ENCODE measurements at places on chromosomes 7 and 10.

- DNase-seq = no peak
Observed at GRCh38 chr10:35769795-35770194, 127.7 kb upstream of the FZD8 start.

DNA sequence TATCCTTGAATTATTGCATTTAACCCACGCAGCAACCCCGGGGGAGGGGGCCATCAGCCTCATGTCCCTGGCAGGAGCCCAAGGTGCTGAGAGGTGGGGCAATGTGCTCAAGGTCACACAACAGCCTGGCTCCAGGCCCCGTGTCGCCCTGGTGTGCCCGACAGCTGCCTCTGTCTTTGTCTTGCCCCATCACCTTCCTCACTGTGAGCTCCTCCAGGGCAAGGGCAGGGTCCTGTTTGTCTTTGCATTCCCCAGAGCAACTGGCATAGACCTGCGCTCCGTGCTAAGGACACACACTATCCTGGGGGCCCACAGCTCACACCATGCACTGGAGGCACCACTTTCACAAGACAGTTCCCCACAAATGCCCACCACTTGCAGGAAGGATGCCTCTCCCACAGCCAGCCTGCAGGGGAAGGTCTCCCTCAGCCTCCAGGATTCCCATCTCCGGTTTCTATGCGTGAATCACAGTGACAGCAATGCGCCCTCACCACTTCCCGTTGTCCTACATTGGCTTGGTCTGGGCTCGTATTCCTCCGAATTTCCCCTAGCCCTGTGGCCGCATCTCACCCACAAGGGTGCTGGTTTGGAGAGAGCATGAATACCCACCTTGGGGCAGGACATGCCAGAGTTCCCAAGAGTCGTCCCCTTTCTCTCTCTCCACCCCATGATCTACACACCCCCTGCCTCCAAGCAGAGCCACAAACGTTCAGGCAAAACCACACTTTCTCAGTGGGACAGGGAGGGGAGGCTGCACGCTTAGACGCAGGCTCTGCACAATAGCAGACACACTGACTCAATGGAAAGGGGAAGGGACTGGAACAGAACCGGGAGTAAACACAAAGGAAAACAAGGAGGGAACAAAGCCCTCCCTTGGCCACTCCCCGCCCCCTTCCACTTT, 10.3 kb downstream of the ITPRIP start:
- no peak for DNase-seq

DNA sequence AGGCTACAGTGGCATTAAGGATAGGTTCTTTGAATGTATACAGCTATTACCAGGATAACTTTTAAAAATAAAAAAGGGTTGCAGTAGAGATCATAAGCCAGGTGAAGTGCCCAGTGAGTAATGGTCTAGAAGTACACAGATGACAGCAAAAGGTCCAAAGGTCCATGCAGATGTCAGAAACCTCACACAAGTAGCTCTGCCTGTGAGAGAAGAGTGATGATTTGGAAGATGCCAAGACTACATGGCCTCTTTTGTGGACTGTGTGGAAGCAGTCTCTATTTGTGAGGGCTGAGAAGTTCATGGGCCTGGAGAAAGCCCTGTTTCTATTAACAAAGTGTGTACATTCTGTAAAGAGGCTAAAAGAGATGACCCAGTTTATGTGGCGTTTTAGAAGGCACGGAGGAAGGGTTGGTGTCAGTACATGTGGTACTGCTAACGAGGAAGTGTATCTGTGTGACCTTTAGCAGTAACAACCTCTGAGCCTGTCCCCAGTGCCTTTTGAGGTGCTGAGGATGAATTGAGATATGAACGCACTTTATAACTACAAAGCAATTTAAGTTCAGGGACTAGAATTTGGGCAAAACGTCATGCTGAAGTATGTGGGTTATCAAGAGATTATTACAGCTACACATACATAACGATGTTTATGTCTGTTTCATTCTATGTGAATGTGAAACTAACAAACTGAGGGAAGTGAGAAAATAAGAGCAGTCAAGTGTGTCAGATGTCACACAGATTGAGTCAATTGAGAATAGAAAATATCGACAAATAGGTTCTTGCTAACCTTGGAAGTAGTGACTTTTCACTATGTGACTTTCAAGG, 7.6 kb downstream of the CYCS start:
- no peak for DNase-seq

GRCh38 chr10:3925184-3925583, 140.2 kb upstream of the KLF6 start:
- no peak for DNase-seq

DNA sequence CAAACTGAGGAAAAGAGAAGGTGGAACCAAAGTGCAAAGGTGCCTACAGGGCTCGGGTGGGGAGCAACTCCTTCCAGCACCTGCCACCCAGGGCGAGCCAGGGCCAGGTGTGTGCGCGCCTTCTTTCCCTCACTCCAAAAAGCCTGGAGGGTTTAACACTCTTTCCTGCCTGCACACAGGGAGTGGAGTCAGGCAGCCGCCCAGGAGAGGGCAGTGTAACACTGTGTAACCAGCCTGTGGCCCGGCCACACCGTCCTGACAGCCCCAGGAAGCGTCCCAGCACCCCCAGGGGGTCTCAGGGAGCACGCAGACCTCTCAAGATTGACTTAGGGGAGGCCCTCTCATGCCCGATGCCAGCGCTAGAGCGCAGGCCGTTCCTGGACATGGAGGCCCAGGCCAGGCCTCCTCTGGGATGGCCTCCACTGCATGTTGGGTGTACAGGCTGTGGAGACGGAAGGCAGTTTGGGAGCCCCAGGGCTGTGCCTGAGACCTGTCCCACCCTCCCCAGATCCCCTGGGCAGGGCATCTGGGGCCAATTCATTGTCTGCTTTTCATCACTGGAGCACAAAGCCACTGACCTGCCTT, 13.4 kb downstream of the BRI3 start:
- no peak for DNase-seq

DNA sequence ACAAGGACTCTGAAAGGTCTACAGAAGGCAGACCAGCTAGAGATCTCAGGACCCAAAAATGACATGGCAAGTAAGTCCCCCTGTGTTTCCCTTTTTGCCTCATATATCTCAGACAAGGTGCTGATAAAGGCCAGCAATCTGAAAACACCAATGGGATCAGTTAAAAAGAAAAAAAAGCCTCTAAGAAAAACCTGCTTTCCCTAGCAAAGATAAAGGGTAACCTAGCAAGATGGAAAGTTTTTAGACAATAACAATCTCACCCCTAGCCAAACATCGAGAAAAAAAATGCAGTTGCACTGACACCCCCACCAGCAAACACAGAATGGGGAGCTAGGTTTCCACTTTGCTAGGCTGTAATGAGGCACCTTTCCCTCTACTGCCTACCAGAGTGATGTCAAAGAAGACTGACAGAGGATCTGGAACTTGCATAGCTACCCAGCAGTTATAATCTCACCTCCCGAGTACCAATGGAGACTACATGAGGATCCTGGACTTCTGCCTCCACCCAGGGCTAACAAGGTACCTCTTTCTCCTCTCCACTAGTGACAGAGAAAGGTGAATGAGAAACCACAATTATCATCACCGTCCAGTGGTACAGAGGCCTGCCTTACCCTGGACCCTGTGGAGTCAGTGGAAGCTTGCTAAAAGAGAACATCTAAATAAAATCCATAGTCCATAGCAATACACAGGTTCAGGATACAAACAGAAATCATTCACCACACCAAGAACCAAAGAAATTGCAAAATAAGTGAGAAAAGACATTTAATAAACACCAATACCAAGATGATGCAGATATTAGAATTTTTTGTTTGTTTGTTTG, 240.8 kb downstream of the ARHGAP12 start:
- no peak for DNase-seq

DNA sequence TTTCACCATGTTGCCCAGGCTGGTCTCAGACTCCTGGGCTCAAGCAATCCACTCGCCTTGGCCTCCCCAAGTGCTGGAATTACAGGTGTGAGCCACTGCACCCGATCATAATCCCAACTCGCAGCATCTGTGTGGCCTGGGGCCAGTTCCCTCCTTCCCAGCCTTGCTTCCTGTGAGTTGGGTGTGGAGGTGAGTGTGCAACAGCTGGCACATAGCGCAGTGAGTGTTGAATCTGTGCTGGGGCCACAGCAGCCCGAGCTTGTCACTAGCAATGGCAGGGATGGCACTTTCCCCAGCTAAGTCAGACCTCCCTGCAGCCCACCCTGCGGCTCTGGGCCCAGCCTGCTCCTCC, 12.2 kb downstream of the TMEM184A start:
- no peak for DNase-seq

- no peak for DNase-seq
Observed at GRCh38 chr10:119967066-119967465, 74.5 kb downstream of the SEC23IP start.

GRCh38 chr10:101363850-101364400, 10.0 kb downstream of the BTRC start:
- no peak for DNase-seq

GRCh38 chr10:43079856-43080255, 3.0 kb downstream of the RET start:
- no peak for DNase-seq

DNA sequence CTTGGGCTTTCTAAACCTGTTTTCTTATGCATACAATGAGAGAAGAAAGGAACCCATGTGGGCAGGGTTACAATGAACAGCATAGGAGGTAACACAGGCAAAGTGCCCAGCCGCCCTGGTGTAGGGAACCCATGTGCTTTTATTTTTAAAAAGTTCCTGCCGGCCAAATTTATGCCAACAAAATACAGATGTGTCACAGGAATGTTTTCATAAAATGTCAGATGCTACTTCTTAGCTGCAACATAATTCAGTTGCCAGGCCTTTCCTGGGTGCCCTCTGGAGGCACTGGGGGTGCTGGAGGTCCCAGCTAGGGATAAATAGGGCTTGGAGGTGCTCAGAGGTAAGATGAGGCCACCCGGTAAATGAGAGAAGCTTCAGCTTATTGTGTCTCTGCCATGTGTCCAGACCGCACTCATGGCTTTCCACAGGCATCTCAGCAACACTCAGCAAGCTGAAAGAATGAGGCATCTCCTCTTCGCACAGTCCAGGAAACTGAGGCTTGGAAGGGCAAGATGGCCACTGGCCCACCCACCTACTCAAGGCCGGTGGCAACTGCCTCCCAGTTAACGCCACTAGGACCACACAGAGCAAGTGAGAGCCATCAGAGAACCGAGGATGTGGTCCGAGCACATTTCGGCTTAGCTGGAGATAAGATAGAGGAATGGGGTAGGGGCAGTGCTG, 58.3 kb downstream of the CPXM2 start:
- DNase-seq = no peak
